ENCODE measurements at places on chromosomes 13 and 19.
A peak's percentile ranks its signal among the peaks of the same experiment; 100 is the strongest.

DNA sequence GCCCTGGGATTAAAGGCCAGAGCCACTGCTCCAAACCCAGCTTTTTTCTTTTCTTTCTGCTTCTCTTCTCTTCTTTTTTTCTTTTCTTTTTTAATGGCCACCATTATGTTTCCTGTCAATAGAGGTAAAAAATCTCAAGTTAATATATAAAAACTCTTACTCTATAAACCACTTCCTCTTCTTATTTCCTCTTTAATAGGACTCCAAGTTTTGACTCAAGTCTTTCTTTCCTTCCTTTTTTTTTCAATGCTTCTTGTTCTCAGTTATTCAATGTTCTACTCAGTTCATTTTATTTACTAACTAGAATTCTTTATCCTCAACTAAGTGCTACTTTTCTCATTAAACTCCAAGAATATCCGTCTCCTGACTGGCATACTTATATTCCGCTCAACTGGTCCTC is 27.1 kb upstream of the MYCBP2 start:
- no peak for DNase-seq

- DNase-seq, result no peak
Observed at GRCh38 chr13:30576528-30576927, 41.2 kb upstream of the USPL1 start.

GRCh38 chr19:53977991-53978731 is 13.3 kb upstream of the CACNG6 start:
- peak; percentile 37 for DNase-seq

DNA sequence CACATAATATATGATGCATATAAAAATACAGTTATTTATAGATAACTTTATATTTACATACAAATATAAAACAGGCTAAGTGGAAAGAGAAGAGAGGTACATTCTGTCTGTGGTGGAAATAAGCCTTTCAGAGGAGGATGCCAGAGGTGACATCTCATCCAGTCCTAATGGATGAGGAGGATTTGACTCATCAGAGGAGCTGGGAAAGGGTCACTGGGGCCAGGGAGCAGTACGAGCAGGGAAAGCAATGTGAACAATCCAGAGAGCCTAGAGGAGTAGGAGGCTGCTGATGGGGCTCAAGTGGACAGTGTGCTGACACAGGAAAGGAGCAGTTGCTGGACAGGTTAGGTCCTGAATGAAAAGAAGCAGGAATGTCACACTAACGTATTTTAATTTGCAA is 18.6 kb downstream of the NALCN start:
- no peak for DNase-seq

- DNase-seq, result no peak
Observed at GRCh38 chr13:30572859-30573275, 44.9 kb upstream of the USPL1 start.

DNA sequence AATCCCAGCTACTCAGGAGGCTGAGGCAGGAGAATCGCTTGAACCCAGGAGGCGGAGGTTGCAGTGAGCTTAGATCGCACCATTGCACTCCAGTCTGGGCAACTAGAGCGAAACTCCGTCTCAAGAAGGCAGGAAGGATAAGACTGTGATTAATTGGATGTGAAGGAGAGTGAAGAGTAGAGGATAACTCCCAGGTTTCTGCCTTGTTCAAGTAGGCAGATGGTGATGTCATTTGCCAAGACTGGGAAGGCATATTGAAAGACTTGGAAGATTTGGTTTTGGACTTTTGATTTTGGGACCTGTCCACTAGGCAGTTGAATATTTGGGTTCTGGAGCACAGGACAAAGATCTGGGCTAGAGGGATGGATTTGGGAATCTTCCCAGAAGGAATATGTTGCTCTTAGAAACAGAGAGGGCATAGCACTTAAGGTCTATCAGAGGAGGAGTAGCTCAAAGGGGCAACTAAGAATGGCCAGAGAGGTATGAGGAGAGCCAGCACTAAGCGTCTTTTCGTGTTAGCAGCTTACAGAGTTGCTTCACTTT is 20.0 kb downstream of the GARRE1 start:
- no peak for DNase-seq

DNA sequence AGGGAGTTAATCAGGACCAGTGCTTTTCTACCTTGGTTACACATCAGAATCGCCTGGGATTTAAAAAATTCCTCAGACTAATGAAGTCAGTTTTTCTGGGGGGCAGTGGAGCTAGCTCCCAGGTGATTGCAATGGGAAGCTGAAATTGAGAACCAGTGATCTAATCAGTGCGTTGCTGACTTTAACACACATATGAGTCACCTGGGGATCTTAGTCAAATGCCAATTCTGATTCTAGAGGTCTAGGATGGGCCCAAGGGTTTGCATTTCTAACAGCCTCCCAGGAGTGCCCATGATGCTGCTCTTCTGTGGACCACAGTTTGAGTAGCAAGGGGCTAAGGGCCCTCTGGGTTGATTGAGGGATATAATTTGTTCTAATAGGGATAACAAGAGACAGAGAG is 54.5 kb downstream of the KL start:
- no peak for DNase-seq

DNA sequence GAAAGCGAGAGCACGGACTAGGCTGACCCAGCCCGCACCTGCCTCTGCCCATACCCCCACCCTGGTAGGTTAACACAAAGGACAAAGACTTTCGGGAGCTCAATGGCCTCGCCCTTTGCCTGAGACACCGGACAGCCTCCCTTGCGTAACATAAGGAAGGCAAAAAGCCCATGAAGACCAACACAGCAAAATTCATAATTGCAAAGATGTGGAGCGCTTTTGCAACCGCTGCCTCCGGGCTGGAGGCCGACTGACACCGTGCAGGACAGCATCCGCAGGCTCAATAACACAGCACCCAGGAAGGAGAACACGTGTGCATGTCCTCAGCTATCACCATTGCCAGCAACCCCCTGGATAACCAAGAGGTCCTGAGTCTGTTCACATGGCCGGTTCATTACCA is 15.4 kb downstream of the LILRA1 start:
- DNase-seq, result no peak

DNA sequence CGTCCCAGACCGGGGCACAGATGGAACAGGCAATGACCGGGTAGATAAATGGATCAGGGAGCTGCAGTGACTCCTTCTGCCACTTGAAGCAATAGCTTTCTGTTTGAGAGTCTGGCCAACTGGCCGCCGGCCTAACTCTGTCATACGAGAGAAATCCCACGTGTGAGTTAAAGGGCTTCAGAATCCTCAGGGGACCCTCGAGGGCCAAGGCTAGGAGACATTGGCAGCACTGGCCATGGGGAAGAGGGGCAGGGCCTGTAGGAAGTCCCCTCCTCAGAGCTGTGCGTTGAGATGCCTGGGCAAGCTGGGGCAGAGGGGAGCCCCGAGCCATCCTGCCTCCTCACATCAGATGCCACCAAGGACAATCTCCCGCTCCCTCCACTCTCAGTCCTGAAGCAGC is 51.6 kb downstream of the KLF2 start:
- DNase-seq, result no peak
